Stimulated activated naive CD8-positive, alpha-beta T cell treated with anti-CD3 and anti-CD28 coated beads, Interleukin-15, amount 100 ng/mL, for 72 hours (primary cell): ENCODE measurements at places on chromosomes 6 and 20.

- DNase-seq = no peak
Measured at GRCh38 chr6:151442371-151442770, 9.6 kb downstream of the RMND1 start.

DNA sequence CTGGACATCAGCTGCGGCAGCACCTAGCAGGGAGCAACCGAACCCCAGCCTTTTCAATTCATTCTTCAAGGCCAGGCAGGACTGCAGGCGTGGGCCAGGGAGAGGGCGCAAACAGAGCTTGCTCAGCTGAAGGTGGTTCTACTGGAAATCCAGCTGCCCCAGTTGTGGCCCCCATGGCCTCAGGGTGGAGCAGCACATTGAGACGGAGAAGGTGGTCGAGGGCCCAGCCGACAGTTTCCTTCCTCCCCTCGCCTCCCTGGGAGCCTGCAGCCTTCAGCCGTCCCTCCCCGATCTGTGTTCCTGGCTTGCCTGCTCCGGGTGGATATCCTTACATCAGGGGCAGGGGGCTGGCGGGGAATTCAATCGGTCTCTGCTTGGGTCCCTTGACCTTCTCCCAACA is 217.8 kb downstream of the ANKRD60 start:
- no peak for DNase-seq

DNA sequence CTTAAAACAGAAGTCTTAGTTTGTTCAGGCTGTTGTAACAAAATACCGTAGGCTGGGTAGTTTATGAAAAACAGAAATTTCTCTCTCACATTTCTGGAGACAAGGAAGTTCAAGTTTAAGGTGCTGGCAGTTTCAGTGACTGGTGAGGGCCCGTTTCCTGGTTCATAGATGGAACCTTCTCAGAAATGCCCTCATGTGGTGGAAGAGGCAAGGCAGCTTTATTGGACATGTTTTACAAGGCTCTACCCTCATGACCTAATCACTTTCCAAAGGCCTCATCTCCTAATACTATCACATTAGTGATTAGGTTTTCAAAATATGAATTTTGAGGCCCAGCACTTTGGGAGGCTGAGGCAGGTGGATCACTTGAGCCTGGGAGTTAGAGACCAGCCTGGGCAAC is 2.4 kb downstream of the HEBP2 start:
- DNase-seq = no peak

GRCh38 chr6:75611011-75611701 is 9.5 kb downstream of the SENP6 start:
- no peak for DNase-seq

- no peak for DNase-seq
Measured at GRCh38 chr6:101379926-101380325, 13.6 kb upstream of the GRIK2 start.

DNA sequence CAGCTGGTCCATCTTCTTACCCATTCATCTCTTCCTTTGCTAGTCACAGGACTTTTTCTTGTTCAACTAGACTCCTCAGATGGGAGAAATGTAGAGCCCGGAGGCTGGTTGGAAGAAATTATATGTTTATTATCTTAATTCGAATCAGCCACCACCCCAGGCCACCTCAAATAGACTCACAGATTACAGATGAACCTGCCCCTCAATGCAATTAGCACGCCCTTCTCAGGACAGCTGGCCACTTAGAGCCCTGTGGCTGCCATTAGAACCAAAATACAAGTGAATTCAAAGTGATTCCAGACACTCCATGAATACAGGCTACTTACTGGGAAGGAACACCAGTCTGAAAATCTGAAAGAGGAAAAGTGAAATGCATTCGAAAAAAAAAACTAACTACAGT is 176.4 kb downstream of the MAFB start:
- no peak for DNase-seq

DNA sequence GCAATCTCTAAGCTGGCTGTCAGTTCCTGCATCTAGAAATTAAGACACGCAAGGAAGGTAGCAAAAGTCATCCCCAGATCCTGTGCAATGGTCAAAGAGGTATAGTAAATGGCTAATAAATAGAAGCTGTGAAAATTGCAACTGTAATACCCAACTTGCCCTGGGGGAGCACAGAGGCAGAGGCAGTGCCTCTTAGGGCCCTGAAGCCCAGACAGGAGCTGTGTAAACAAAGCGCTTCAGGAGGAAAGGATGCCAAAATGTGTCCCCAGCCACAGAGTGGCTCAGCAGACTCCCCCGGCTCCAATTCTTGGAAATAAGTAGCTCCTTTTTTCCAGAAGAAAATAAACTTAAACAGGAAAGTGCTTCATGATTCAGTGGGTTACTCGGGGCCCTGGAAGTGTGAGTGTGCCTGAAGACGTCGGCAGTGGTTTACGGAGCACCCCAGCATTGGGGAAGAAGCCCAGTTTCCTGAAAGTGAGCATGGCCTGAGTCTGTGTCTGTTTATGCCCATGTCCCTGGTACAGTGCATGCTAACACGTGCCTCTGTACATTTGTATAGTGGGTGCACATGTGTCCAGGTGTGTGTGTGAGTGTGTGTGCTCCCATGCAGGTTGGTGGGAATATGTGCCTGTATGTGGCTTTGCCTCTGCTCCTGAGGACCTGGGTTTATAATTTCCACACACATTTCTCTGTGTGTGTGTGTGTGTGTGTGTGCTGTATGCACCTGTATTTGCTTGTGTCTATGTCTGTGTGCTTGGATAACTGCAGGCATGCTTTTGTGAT is 246.7 kb downstream of the MAFB start:
- DNase-seq = no peak

DNA sequence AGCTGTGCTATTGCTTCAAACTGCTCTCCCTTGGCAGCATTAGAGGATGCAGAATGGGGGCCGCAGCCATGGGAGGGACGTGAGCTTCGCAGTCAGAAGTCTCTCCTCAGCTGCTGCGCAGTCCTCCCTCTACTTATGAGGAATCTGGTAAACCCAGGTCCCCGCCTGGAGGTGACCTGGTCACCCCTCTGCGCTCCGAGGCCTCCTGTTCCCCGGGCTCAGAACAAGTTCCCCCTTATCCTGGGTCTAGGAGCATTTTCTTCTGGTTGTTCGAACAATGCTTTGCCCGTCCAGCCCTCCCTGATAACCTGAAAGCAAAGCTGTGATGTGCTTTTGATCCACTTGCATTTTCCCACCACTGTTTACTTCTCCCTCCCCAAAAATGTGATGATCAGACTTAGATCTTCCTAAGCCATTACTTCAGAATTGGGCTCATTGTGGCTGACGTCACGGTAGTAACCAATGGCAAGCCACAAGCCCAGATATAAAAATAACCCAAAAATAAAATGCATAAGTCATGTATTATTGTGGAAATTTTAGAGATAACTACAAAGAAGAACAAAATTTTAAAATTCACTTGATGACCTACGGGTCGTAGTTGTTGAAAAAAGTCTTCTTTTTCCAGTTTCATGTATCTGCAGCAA is 80.7 kb downstream of the SERAC1 start:
- DNase-seq = no peak

- DNase-seq = no peak
Measured at GRCh38 chr6:127517693-127518092, 1.4 kb downstream of the MTCL3 start.

- DNase-seq = no peak
Measured at GRCh38 chr6:3746119-3746691, 5.3 kb downstream of the PXDC1 start.

- DNase-seq = no peak
Measured at GRCh38 chr20:50993876-50994275, 29.0 kb downstream of the KCNG1 start.
